ENCODE measurements at places on chromosomes 11 and 22.

- no peak for DNase-seq
Observed at GRCh38 chr22:38246692-38247091, 26.1 kb downstream of the TMEM184B start.

DNA sequence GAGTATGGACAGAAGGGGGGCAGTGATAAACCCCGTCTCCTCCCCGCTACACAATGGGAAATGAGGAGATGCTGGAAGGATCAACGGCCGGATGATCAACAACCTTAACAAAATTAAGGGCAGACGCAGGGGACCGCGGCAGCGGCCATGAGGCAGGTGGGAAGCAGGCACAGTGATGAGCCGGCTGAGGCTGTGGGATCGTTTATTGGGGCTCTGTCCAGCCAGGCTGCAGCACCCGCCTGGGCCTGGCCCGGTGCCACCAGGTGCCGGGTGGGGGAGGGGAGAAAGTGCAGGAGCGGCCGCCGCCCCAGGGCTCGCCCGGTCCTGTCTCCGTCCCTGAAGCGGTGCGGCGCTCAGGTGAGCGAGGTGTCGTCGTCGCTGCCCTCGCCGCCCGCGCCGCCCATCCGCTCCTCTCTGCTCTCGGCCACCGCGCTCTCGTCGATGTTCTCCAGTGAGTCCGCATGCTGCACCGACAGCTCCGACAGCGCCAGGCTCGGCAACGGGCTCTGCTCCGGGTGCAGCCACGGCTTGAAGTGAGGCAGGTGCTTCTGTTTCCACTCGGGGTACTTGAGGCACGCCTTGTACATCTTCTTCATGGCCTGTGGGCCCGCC, 2.4 kb upstream of the ARAP1 start:
- no peak for DNase-seq

GRCh38 chr22:35728639-35729308, 11.1 kb downstream of the APOL5 start:
- no peak for DNase-seq

GRCh38 chr22:25848954-25849353, 107.0 kb downstream of the MYO18B start:
- no peak for DNase-seq

DNA sequence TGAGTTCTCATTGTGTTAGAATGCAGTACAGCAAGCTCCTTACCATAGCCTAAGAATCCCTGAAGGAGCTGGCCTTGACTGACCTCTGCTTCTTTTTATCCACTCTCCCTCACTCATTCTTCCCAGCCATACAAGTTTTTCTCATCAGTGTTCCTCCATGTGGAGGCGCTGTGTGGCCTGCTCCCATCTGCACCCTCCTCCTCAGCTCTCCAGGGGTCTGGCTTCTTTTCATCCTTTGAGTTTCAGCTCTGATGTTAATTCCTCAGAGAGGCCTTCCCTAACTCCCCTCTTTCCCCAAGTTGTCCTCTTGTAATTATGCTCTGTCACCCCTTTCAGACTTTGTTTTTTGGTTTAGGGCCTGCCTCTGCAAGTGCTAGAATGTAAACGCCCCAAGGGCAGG, 144.8 kb downstream of the WNT7B start:
- no peak for DNase-seq

- no peak for DNase-seq
Observed at GRCh38 chr11:3143136-3143880, 21.8 kb downstream of the OSBPL5 start.

DNA sequence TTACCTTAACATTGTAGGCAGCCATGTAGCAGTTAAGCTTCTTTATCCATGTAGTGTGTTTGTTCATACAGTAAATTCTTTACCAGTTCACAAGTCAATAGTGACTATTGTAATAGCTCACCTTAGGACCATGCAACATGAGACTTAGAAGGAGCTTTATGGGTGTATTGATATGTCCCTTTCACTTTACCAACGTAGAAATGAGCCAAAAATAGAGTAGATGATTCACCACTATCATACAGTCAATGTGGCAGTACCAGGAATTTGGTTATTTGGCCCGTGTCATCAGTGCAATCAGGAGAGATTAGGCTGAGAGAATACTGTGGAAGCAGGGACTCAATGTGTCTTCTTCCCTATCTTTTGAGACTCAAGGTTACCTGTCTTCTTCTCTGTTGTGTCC, 4.7 kb downstream of the ZDHHC13 start:
- no peak for DNase-seq

- no peak for DNase-seq
Observed at GRCh38 chr11:126375726-126376125, 20.2 kb downstream of the ST3GAL4 start.

GRCh38 chr11:60974726-60975125, 3.2 kb downstream of the CD6 start:
- no peak for DNase-seq

GRCh38 chr11:35163702-35164496, 24.9 kb downstream of the CD44 start:
- DNase-seq: no peak

GRCh38 chr11:96340555-96340885, 2.5 kb downstream of the MAML2 start:
- no peak for DNase-seq

- DNase-seq: no peak
Observed at GRCh38 chr22:29647954-29648737, 44.7 kb downstream of the NF2 start.

DNA sequence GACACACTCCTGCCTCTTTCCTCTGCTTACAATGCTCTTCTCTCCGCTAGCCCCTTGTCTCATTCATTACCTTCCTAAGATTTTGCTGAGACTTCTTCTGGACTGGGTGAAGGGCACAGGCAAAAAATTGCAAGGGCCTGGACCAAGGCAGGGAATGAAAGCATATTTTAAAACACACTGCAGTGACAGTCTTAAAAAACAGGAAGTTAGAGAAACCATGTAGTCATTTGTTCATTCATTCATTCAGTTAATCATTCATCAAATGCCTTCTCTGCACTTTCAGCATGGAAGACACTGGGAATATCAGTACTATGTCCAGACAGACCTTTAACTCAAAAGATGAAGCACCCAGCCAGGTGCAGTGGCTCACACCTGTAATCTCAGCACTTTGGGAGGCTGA, 44.9 kb upstream of the SWAP70 start:
- no peak for DNase-seq

GRCh38 chr22:22578702-22579424, 19.8 kb upstream of the PRAME start:
- DNase-seq: peak; percentile 85

DNA sequence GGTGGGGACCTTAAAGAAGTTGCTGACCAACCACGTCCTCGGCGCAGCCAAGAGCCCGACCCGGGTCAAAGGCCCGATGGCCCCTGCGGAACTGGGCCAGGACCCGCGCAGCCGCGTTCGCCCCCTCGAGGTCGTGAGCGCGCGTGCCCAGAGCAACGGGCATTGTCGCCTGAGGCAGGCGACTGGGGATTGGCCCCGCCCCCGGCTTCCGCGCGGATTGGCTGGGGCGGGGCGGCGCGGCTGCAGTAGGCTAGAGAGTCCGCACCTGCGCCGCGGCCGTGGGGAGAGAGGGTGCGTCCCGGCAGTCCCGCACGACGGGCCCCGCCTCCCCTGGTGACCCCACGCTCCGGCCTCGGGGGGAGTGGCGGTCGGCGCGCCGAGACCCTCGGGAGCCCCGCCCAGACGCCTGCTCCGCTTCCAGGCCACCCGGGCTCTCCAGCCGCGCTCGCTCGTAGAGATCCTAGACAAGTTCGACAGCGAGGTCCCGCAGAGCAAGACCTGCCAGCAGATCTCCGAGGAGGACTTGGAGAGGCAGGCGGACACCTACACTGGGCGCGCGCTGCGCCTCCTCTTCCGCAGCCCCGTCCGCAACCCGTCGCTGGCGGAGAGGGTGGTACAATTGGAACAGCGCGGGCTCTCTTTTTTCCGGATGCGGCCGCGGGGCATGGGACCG, 8.3 kb upstream of the PPIL2 start:
- DNase-seq: peak; percentile 100

- DNase-seq: no peak
Observed at GRCh38 chr11:91164452-91164822, 941.6 kb upstream of the CHORDC1 start.

GRCh38 chr11:62131170-62131464, 7.3 kb downstream of the INCENP start:
- no peak for DNase-seq

GRCh38 chr22:20124083-20124787, 7.2 kb upstream of the TRMT2A start:
- DNase-seq: no peak

- peak; percentile 75 for DNase-seq
Observed at GRCh38 chr11:71995726-71996291, 2.9 kb upstream of the IL18BP start.

DNA sequence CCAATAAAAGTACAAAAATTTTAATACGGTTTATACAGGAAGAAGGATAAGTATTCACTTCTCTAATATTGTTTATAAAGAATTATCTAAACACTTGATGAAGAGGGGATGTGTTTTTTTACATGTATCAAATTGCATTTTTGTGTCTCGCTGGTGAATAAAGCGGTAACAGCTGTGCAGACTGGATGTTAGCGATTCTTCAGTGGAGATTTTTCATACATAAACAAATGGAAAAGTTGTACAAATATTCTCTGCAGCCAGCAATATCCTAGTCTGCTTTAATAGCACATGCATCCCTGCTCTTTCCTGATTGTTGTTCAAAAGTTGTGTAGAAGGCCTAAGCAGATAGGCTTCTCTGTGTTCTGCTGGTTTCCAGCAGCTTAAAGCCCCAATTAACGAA, 369.3 kb downstream of the SOX6 start:
- DNase-seq: no peak

DNA sequence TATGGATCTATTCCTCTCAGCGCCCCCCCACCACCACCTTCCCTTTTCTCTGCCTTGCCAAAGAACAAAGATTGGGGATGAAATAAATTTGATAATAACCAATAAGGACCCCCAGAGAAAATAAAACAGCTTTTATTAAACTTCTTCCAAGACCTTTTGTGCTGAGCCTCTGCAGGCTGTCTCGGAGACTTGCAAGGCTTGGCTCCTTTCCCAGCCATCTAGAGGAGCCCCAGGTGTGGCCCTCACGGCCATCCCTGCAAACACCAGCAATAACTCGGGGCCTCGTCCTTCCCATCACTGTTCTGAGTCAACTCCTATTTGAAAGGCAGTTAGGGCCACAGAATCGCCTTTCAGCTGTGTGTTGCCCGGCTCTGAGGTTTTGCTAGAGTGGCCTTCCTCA, 51.2 kb upstream of the LMO1 start:
- DNase-seq: no peak

- DNase-seq: no peak
Observed at GRCh38 chr11:63869683-63870082, 30.8 kb downstream of the MARK2 start.

- DNase-seq: no peak
Observed at GRCh38 chr22:45504373-45505341, 2.0 kb downstream of the FBLN1 start.

GRCh38 chr11:78354408-78355308, 63.0 kb downstream of the GAB2 start:
- DNase-seq: no peak

- no peak for DNase-seq
Observed at GRCh38 chr22:38841635-38842034, 2.2 kb downstream of the NPTXR start.

DNA sequence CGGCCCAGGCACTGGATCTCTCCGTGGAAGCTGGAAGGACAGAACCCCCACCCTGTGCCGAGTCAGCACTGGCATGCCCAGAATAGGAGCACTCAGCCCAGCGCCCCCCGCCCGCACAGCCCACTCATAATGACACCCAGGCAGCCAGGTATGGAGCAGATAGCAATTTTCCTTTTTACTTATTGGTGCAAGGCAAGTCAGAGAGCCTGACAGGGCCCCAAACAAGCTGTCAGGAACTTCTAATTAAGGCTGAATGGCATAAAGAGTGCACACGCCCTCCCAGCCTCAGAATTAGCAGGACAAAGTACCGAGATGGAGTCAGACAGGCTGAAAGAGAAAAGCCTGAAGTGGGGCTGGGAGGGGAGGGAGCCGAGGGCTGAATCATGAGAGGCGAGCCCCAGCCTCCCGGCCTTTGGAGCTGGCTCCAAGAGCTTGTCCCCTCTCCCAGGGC, 76.9 kb downstream of the DSCAML1 start:
- DNase-seq: no peak

- peak; percentile 56 for DNase-seq
Observed at GRCh38 chr11:3609416-3610265, 32.2 kb downstream of the ART5 start.

DNA sequence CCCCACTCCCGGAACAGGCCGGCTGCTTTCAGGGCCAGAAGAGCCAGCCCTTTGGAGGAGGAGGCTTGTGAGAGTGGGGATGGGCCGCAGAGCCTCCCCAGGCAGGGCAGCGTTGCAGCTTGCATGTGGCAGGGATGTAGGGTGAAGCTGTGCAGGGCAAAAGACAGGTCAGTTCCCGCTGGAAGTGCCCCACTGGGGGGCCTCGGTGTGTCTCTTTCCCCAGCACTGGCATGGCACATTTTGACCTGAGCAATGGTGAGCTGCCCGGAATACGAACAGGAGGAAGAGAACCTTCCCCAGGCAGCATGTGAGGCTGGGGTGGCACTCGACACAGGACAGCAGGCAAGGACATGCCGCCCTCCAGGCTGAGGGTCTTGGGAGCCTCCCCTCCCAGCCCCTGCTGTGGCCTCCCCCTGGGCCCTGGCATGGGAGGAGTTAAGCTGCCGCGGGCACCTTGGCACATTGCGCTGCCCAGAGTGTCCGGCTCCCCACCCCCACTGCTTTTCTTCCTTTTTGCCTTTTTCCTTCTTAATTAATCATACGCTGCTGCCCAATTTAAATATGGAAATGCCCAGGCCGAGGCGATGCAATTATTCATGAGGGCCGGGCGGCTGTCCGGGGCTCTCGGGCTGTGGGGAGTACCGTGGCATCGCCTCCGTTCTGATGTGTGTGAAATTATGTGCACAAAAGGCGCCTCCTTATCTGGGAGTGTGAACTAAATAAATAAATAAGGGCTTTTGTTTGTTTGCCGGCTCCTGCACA, 76.0 kb upstream of the WNT7B start:
- DNase-seq: no peak

GRCh38 chr11:74020539-74020938, 11.7 kb upstream of the UCP3 start:
- no peak for DNase-seq

GRCh38 chr11:119504371-119504770, 81.4 kb upstream of the THY1 start:
- no peak for DNase-seq

DNA sequence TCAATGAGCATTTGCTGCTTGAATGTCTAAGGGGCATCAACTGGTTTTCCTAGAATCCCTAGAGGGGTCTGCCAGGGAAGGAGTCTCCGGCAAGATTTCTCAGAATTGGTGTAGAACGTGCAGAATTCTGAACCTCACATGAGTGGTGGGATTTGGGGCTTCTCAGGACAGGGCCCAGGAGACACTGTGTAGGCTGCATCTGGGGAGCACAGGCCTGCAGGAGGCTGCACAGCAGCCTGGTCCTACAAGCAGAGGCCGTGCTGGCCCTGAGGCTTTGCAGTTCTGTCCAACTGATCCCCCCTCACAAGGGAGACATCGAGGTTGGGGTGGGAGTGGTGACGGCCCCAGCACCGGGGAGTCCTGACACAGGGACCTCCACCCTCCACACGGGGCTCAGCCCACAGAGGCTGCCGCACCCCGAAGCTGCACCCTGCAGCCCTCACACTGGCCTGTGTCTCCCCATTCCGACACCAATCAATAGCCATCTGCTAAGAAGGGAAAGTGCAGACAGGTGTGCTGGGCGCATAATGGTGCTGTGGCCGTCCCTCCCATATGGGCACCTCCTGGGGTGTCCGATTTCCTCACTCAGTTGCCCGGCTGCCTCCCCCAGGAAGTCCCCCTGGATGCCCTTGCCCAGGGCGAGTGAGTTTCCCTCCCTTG, 688.1 kb downstream of the BRD1 start:
- no peak for DNase-seq

- no peak for DNase-seq
Observed at GRCh38 chr11:18285841-18286240, 19.8 kb downstream of the SAA1 start.
